OCI-M1 (cell line): ENCODE measurements at places on chromosomes 11 and 22.

GRCh38 chr22:20652130-20652529 is 121.8 kb upstream of the SERPIND1 start:
- DNase-seq: no peak

- DNase-seq: no peak
Observed at GRCh38 chr11:109362059-109362458, 59.9 kb upstream of the C11orf87 start.

DNA sequence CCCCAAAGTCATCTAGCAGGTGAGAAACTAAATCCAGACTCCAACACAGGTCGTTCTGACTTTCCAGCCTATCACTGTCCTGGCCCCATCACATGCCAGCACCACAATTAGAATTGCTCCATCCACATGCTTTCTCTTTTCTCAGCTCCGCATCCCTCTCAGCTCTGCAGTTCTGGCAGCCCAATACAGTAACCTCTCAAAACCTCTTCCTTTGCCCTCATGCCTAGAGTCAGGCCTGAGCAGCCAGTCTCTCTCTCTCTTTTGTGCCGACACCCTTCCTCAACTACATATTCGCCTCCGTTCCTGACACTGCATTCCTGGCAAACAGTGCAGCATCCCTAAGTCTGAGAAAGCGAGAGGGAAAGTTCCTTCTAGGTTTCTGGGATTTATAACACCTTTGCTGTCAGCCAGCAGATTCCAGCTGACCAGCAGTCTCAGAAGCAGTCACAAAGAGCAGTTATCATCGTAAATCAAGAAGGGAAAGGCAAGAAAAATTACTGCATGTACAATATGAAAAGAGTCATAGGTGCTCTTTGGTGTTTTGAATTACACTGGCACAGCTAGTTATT is 258.0 kb downstream of the FAT3 start:
- no peak for DNase-seq

GRCh38 chr11:21774212-21774611 is 418.7 kb upstream of the ANO5 start:
- DNase-seq: no peak

GRCh38 chr11:102921587-102922220 is 33.8 kb downstream of the MMP13 start:
- no peak for DNase-seq
